NCI-H1105 (cell line): ENCODE measurements at places on chromosomes 13 and 19.

GRCh38 chr13:38415233-38415632 is 65.6 kb downstream of the UFM1 start:
- DNase-seq, result no peak

DNA sequence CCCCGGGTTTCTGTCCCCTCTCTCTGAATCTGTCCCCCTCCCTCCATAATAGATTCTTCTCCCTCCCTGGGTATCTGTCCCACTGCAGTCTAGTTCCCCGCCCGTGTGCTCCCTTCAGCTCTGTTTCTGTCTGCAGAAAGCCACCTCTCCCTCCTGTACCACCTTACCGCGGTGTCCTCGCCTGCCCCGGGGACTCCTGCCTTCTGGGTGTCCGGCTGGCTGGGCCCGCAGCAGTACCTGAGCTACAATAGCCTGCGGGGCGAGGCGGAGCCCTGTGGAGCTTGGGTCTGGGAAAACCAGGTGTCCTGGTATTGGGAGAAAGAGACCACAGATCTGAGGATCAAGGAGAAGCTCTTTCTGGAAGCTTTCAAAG is 1.3 kb downstream of the FCGRT start:
- no peak for DNase-seq

DNA sequence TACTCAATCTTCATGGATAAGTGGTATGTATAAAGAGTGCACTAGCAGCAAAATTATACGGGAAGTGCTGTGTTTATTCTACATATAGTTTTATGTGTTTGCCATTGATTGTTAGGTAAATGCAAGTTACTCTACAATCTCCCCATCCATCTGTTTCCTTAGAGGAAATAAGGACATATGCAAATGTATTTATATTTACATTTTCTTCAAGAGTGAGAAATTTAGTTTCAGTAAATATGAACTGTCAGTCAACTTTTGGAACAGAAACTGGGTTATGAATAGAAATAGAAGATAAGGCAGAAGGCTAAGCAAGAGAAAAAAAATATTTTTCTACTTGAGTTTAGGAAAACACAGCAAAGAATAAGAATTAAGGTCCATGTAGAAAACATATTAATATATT is 176.1 kb upstream of the KLHL1 start:
- no peak for DNase-seq

GRCh38 chr13:27006519-27007161 is 165.0 kb downstream of the USP12 start:
- DNase-seq, result peak; percentile 71

- DNase-seq, result no peak
These were observed 263.1 kb downstream of the ZNF536 start for GRCh38 chr19:30634996-30635975.

- DNase-seq, result no peak
These were observed 458.6 kb downstream of the DCT start for GRCh38 chr13:94020833-94021232.

DNA sequence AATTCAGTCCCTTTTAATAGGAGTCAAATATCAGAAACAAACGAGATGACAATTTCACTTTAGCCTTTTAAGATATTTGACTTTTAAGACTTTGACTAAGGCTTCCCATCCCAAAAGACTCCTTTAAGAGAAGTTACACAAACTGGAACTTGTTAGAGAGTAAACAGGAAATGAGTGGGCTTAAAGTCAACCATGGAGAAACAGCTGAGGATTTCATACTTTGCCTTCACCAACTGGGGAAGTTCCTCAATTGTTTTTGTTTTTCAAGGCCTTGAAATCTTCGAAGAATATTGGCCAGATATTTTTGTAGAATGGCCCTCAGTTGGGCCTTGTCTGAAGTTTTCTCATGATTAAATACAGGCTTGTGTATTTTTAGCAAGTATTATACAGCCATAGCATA is 227.3 kb downstream of the POU4F1 start:
- DNase-seq, result no peak

- no peak for DNase-seq
These were observed 2.9 kb upstream of the C19orf25 start for GRCh38 chr19:1481893-1482360.

DNA sequence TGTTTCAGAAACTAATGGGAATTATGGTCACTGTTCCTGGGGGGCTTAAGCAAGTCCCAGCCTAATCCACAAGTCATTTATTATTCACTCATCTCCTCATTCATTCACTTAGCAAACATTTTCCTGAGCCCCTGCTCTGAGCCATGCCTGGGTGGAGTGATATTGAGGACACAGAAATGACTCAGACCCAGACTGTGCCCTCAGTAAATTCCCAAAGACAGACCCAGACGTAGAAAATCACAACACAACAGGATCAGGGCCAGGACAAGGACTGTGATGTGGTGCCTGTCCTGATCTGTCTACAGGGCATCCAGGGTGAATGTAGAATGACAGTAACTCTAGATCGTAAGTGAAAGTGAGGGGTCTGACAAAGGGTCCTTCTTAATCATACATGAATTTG is 7.0 kb upstream of the SPACA6 start:
- no peak for DNase-seq

DNA sequence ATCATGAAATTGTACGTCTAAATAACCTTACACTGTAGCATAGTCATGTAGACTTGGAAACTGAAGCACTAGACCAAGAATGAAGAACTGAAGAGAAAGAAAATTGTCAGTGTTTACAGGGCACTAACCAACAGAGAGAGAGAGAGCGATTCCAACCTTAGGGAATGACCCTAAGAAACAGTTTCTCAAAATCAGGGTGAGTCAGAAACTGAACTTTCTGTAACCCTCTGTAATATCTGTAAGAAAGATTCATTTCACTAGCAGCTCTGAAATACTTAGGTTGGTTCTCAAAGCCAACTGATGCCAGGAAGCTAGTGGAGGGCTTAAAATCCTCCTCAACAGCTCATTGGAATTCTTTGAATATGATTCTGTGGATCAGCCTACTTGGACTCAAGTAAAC is 936.9 kb downstream of the EFNB2 start:
- no peak for DNase-seq

DNA sequence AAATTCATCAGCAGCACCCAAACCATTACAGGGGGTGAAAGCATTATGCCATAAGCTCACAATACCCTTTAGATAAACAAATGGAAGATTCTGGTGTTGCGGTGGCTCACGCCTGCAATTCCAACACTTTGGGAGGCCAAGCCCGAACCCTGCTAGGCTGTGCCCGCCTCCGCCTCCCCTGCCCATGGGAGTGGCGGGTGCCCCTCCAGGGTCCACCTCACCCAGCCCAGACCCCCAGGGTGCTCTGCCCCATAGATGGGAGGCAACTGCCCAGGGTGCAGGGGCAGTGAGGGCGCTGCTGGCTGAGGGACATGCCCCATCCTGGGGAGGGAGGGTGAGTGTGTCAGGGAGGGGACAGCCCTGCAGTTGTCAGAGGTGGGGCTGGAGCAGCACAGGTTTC is 10.0 kb upstream of the SIGLECL1 start:
- no peak for DNase-seq

- DNase-seq, result no peak
These were observed 2.9 kb upstream of the CSNK1G2 start for GRCh38 chr19:1938071-1938470.

- no peak for DNase-seq
These were observed 40.8 kb upstream of the FLT1 start for GRCh38 chr13:28535734-28536133.

- DNase-seq, result no peak
These were observed 185.3 kb upstream of the ARGLU1 start for GRCh38 chr13:106753251-106753650.

DNA sequence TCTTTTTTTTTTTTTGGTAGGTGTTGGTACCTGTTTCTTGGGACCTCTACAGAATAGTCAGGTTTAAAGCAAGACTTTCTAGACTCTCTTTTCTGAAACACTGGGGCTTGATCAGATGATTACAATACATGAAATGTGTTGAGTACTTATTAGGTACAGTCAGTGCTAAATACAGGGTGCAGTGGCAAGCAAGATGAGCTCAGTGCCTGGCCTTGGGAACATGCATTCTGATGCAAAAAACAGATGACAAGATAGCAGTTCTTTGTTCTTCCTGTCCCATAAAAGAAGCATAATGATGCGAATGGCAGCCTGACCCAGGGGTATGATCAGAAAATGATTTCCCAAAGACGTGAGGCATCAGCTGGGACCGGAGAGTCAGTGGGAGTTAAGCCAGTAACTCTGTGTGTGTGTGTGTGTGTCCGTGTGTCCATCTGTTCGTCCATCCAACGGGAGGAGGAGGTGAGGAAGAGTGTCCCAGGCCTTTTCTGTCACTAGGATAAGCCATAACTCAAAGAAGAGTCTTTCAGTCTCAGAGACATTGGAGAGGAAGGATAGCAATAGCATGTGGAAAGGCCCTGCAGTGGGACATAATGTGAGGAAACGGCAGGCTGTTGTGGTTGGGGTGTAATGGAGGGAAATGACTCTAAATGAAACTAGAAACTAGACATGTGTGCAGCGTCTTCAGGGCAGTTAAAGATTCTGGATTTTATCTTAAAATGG is 32.2 kb downstream of the SLAIN1 start:
- DNase-seq, result no peak

DNA sequence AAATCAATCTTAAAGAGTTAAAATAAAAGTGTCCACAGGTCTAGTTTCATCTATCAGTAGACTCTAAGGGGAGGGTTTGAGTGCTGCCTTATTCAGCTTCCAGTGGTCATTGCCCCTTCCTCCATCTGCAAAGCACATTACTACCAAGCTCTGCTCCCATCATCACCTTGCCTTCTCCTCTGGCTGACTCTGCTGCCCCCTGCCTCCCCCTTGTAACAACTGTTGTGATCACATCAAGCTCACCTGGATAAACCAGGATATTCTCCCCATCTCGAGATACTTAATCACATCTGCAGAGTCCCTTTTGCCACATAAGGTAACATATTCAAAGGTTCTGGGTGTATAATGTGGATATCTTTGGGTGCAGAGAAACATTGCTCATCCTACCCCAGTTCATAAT is 43.3 kb upstream of the GPC6 start:
- DNase-seq, result no peak

GRCh38 chr13:42056146-42056545 is 7.7 kb downstream of the DGKH start:
- DNase-seq, result no peak

- DNase-seq, result no peak
These were observed 3.8 kb upstream of the KCNRG start for GRCh38 chr13:50011461-50011860.

GRCh38 chr13:47869776-47870175 is 131.3 kb downstream of the SUCLA2 start:
- no peak for DNase-seq

DNA sequence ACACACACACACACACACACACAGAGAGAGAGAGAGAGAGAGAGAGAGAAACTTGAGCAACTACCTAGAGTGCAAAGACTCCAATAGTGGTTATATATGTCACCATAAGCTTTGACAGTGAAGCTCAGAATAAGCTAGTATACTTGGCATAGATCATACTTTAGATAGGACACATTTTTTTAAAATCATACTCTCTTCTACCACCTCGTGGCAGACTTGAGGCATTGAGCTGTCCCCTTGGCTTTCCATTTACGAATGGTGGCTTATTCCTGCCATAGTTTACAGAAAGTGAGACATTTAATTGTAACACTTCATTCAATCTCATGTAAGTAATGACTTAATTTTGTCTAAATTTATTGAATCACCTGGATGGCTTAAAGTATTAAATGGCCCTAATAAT is 108.2 kb downstream of the EDNRB start:
- no peak for DNase-seq
